ENCODE measurements at places on chromosomes 13 and 19. TPM values are rescaled to one million over a fixed set of nuclear protein-coding genes. Genes with fewer than 3 reads are reported as not detected.

Gene ZNF541
- 0.49 TPM for total RNA-seq

Gene KCNRG
- 0.89 TPM for total RNA-seq

Gene KRTDAP
- 5,026 TPM for total RNA-seq

Gene ZNF415
- 5.7 TPM for total RNA-seq

Gene JAK3
- 1.0 TPM for total RNA-seq

Gene KCNN4
- total RNA-seq = 51.3 TPM

Gene DDX49
- total RNA-seq = 75.6 TPM

Gene PRR20A
- total RNA-seq = not detected

Gene APOC4
- not detected for total RNA-seq

Gene TGFBR3L
- not detected for total RNA-seq

Gene PABPC3
- 0.15 TPM for total RNA-seq

Gene ANKLE1
- total RNA-seq = 1.6 TPM

Gene FGF9
- total RNA-seq = not detected

Gene GTF2F1
- total RNA-seq = 46.7 TPM

Gene COMP
- total RNA-seq = 5.1 TPM

- DNase-seq = no peak
These were observed 2.1 kb upstream of the SIGLEC8 start for GRCh38 chr19:51460164-51460992.

- DNase-seq = no peak
These were observed 31.7 kb downstream of the IER2 start for GRCh38 chr19:13181747-13182388.

GRCh38 chr13:45799451-45799850 is 52.1 kb downstream of the SIAH3 start:
- DNase-seq = no peak

DNA sequence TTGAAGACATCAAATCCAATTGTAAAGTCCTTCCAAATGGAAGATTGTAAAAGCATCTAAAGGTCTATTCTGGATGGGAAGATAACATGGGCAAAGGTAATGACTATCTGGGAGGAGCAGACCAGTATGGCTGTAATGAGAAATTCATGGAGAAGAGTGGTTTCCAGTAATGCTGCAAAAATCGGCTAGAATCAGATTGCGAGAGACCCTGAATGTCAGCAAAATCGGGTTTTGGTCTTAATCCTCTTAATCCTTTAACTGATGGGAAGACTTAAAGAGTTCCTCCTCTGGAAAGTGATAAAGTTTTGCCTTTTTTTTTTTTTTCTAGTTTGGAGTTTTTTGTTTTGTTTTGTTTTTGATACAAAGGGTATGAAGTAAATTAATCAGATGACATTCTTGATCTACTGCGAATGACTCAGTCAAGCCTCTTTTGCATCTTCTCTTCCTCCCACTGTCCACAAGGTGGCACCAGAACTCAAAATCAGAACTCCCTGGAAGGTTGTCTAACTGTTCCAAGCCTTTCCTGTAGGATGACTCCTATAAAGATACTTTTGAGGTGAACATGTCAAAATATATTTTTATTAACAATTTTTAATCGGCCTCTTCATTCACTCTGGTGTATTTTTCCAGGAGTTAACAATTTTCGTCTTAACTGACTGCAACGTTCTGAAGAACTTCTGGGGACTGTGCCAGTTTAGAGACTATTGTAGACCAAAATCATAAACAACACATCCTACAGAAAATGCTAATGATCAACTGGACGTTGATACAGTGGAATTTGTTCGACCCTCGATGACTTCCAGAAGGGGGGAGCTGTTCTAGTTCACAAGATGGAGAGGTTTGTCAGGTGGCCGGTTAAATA is 213.3 kb upstream of the MIR17HG start:
- no peak for DNase-seq

GRCh38 chr13:27476943-27477703 is 26.8 kb upstream of the MTIF3 start:
- peak; percentile 26 for DNase-seq

DNA sequence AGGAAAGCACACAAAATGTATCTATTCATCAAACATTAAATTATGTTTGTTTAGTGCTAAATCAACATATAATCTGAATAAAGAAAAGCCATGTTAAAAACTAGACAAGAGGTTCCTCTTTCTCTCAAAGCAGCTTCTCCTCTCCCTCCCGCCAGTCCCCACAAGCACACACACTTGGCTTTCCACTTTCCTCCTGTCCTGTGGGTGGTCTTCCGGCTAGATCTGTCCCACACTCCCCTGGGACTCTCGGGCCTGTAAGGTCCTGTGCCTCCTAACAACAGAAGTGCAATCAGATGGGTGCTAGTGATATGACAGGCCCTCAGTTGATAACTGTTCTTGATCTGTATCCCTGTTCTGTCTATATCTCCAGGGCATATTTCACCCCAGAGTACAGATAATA is 45.6 kb upstream of the RAP2A start:
- no peak for DNase-seq

DNA sequence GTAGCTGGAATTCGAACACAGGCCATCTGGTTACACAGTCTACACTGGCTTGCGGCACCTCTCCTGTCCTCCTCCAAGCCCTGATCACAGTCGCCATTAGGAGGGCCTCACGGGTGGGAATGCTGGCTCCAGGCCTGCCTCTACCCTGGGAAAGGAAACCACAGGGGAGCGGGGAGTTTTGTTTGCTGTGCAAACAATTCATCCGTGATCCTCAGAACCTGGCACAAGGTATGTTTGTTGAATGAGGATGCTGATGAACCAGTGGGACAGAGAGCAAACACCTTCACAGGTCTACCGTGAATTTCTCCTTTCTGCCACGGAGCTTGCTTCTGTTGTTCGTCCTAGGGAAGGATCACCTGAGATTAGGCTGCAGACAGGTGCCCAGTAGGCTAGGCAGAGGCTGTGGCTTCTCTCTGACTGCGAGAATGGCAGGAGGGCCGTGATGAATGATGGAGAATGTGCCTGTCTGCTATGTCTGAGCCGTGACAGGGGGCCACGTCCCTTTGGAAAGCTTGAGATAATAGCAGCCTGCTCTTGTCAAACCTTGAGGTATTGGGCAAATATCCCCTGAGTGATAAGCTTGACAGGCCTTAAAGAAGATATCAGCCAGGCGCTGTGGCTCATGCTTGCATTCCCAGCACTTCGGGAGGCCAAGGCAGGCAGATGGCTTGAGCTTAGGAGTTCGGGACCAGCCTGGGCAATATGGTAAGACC is 36.7 kb downstream of the PIN1 start:
- DNase-seq = no peak

GRCh38 chr19:12913851-12914690 is 5.0 kb downstream of the SYCE2 start:
- DNase-seq = no peak

GRCh38 chr13:76019421-76020044 is 383.4 kb downstream of the LMO7 start:
- DNase-seq = no peak

DNA sequence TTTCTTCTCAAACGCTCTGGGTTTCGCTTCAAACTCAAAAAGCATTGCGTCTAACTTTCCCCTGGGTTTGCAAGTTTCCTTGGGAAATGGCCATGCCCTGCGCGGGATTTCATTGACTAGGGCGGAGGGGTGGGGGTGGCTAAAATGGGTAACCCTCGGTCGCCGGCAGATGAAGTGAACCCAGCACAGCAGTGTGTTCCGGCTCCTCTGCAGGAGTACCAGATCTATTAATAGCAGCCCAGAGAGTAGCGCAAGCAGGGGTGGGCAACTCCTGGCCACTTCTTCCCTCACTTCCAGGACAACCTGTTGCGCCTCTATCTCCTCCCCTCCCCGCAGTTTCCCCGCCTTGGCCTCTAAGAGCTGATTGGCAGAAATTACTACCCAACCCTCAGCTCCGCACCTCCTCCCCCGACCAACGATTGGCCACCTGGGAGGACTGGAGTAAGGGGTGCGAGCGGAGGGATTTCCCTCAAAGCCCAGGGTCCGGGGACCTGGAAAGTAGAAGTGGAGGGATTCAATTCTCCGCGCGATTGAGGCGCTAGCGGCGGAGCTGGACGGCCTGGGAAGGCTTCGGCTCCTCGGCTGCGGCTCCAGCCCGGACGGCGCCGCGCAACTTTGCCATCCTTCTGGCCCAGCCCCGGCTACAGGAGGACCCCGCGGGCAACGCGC is at the start of gene FREM2:
FREM2 (plus strand) TSS at position 501 of the 669 bp plus-strand sequence. CDS start 268 bp downstream, outside the sequence.
- no peak for DNase-seq

DNA sequence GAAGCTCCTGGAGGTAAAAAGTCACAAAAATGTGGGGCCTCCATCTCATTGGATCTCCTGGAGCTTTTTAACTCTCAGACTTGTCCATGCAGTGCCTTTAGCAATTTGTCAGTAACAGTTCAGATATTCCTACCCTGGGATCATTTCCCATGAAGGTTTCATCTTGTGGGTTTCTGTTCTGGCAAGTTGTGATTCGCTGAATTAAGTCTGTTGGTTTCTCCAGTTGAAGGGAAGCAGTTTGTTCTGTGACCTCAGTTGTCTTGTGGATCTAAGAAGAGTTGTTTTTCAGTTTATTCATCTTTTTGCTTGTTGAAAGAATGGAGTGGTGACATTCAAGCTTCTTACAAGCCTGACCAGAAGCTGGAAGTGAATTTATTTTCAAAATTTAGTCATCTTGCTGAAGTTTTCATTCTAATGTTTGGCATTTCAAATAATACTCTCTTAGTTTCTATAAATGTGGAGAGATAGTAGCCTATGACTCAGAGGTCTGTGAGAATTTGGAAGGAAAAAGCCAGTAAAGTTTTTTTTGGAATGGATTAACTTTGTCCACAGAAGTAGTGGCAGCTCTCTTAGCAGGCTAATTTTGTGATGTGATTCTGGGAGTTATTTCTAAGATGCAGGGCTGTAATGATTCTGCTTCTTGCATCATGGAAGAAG is 120.1 kb upstream of the CSNK1A1L start:
- DNase-seq = no peak

DNA sequence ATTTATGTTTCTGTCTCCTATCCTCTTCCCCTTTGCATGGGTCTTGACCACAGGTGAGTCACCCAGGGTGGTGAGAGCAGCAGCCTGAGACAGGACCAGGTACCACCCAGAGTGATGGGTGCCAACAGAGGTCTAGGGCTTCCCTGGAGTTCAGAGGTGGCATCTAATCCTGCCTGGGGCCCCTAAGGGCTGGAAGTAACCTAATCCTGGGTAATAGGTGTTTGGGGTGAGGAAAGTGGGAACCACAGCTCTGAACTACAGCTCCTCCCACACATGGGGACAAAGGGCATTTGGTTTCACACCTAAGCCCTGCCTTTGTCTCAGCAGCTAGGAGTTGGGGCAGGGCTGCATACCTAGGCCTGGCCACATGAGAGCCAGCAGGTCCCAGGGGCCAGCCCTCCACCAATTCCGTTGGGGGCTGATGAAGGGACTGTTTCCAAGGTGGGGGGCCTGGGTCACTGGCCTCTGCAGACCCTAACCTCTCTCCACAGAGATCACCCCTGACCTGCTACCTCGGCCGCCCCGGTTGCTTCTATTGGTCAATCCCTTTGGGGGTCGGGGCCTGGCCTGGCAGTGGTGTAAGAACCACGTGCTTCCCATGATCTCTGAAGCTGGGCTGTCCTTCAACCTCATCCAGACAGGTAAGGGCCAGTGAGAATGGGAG is 8.0 kb downstream of the SPHK2 start:
- no peak for DNase-seq

DNA sequence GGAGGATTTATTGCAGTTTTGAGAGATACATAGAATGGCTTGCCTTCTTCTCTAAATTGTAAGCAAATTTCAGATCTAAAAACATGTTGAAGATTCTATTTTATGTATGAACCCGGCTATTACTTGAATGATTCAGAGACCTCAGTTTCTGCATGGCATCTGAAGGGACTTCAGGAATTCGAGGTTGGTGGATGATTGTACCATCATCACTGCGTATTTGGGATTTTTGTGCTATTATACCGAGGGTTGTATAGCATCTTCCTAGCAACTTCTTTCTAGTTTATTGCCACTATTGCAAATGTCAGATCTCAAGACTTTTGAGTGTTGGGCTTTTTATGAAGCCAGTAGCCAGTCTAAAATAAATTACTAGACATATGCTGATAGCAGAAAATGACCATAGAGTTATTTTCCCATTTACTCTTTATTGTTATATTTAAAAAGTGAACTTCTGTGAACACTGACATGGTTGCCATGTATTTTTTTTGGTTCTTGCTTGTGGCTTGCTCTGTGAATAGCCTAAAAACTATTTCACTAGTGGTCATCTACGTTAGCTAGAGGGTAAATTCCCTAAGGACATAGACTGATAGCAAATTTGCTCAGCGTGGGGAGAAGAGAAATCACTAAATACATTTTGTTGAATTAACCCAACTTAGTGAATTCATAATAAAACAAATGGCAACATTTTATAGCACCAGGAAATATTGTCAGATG is 70.6 kb upstream of the KLF12 start:
- DNase-seq = no peak

DNA sequence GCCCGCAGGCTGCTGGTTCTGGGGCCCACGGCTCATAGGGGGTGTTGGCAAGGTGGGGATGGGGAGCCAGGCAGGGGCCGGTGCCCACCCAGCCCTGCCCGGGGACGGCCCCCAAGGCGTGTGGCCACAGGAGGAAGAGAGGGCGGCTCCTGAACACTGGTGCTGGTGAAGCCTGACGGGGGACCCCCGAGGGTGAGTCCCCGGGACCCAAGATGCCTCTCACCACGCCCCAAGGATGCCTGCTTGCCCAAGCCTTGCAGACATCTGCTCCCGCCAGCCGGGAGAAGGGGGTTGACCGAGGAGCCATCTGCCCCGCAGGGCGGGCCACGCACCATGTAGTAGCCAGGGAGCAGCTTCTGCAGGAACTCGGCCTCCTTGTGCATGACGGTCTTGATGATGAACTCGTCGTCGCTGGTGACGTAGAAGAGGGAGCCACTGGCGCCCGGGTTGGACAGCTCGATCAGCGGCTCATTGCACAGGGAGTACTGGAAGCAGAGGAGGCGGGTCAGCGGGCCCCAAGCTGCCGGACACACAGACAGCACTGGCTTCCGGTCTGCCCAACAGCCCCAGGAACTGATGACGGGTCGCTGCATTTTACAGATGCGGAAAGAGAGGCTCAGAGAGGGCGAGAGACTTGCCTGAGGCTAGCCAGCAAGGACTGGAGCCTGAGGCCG is 29.6 kb upstream of the CACTIN start:
- no peak for DNase-seq

- no peak for DNase-seq
These were observed 18.8 kb upstream of the GTF3A start for GRCh38 chr13:27405546-27406134.

- DNase-seq = no peak
These were observed 629 bp downstream of the IZUMO4 start for GRCh38 chr19:2097203-2097885.

DNA sequence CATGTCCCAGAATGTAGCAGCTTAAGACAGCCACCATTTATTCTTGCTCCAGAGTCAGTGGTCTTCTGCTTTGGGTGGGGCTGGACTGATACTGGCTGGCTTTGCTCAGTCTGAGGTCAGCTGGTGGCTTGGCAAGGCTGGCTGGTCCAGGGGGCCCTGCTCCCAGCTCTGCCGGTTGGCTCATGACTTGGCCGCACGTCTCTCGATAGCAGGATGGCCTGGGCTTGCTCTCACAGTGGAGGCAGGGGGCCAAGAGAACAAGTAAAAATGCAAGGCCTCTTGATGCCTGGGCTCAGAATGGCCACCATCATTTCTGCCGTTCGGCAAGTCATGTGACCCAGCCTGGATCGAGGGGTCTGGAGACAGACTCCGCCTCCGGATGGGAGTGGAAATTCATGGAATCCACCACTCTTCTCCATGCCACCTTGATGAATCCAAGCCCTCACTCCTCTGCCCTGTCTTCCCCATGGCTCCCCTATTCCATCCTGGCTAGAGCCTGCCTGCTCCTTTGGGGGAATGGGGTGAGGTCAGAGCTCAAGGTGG is 13.1 kb downstream of the ACTMAP start:
- DNase-seq = no peak

- no peak for DNase-seq
These were observed 765.6 kb downstream of the DIAPH3 start for GRCh38 chr13:59398127-59398526.
